Hematopoietic multipotent progenitor cell treated with erythropoietin and hydrocortisone succinate and interleukin-3 and kit ligand, for 15 days (in vitro differentiated cells): ENCODE measurements at places on chromosomes 6 and 20.

DNA sequence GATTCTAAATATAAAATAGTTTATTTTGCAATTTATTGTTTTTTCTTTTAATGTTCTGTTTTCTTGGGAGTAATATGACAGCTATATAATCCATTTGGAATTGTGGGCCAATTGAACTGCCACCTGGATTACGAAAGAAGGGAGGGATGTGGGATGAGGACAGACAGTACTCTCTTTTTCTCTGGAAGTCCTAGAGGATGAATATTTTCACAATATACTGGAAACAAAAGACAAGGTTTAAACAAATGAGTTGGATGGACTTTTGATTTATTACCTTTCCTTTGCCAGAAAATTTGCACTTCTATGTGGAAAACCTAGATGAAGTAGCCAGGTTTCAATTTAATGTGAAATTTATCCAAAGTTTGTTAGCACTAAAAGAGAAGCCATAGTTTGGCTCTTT lies 325.5 kb upstream of the IMPG1 start:
- no peak for DNase-seq

DNA sequence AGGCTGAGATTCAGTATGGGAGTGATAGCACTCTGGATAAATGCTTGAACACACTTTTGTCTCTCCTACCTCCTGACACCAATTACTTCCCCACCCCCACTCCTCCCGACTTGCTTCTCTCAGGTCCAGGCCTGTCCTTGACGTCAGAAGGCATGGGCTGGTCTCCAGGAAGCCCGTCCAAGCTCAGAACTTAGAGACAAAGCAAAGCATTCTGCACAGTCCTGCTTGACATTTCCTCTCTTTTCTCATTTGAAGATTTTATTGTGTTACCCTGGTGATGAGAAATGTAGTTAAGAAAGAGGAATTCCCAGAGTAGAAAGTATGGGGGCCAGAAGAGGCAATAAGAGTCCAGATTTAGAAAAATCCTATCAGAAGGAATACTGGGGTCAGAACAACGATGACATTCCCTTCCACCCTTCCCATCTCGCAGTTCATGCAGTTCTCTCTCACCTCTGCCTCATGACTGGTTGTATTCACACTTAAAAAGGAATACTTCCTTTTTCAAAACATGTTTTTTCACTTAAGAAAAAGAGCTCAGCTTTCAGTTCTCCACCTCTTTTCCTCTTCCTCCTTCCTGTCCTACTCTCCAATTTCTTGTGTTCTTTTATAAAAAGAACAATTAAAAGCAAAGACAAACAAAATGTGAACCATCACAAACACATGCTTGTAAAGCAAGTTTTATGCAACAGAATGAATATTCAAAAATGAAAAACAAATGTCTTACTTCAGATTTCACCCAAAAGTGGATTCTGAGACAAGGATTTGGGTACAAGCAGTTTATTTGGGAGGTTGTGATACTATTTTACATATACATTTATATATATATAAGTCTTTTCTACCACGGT lies 18.5 kb upstream of the FAM184A start:
- DNase-seq, result no peak

DNA sequence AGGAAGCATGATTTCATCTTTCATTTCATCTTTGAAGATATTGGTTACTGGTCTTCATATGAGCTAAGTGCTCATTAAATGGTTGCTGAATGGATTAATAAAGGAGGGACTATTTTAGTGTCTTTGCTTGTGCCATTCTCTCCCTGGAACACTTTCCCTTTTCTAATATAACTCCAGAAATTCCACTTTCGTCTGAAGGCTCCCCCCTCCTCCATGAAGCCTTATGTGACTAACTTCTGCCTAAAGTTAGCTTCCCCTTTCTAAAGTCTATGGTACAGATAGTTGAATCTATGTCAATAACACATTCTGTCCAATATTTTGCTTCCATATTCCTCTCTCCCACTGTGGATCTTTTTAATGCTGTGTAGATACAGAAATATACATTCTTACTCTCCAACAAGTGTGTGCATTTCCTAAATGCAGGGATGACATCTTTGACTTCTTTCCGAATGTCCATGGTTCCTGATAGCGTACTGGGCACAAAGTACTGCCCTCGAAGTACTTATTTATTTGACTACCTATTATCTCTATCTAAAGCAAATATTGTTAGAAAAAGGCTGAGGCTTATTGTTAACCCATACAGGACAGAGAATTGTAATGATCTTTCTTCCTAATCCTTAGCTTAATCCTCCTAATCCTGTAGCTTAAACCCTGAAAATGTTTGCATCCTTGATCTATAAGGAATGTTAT lies 84.7 kb upstream of the ELOVL5 start:
- no peak for DNase-seq

- no peak for DNase-seq
These were observed 15.4 kb downstream of the RANBP9 start for GRCh38 chr6:13696226-13696625.

- no peak for DNase-seq
These were observed 193.6 kb downstream of the JARID2 start for GRCh38 chr6:15439410-15440025.

DNA sequence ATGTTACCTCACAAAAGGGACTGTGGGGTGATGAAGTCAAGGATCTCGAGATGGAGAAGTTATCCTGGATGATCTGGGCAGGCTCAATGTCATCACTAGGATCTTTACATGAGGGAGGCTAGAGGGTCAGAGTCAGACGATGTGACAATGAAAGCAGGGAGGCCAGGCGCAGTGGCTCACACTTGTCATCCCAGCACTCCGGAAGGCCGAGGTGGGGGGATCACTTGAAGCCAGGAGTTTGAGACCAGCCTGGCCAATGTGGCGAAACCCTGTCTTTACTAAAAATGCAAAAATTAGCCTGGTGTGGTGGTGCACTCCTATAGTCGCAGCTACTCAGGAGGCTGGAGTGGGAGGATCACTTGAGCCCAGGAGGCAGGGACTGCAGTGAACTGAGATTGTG lies 68.8 kb downstream of the TTLL2 start:
- DNase-seq, result no peak

DNA sequence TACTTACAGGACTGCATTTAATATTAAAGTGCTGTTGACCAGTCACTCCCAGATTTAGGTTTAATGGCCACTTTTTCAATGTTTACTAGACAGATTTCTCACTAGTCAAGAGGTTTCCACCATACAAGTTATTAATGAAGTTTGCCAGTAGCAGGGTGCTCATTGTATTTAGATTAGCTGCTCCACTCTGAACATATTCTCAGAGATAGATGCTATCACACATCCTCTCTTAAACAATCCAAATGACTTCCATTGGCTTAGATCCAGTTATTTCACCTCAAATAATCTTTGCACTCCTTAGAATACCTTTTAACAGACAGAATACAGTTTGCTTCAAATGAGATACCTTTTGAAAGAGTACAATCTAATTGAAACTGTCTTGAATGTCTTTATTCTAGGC lies 276.1 kb downstream of the HDGFL1 start:
- no peak for DNase-seq

GRCh38 chr6:13030396-13030795 lies 297.9 kb downstream of the TBC1D7 start:
- no peak for DNase-seq

DNA sequence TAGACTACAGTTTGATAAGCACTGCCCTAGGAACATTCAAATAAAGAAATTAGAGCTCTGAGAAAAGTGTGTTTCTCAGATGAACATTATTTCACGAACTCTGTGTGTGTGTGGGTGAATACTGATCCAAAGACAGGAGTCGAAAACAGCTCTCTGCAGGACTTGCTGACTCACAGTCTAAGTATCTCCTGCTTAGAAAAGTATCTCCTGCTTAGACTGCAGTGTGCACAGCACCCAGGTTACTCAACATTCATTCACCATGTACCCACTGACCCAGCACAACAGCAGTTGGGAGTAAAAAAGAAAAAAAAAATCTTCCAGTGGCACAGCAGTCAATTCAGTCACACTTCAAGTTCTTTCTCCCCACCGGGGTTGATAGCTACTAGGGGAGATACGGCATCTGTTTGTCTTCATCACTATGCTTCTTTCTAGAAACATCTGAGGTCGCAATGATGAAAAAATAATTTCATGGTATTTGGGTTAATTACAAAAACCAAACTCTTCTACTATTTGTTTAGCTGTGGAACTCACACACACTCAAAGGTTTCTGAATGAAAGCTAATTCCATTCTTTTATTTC lies 48.0 kb downstream of the GCLC start:
- DNase-seq, result no peak

- DNase-seq, result no peak
These were observed 223.9 kb downstream of the PRL start for GRCh38 chr6:22072949-22073348.
